Stimulated activated CD8-positive, alpha-beta memory T cell treated with anti-CD3 and anti-CD28 coated beads, Interleukin-2, amount 100 ng/mL, for 48 hours (primary cell): ENCODE measurements at places on chromosomes 6 and 20.

DNA sequence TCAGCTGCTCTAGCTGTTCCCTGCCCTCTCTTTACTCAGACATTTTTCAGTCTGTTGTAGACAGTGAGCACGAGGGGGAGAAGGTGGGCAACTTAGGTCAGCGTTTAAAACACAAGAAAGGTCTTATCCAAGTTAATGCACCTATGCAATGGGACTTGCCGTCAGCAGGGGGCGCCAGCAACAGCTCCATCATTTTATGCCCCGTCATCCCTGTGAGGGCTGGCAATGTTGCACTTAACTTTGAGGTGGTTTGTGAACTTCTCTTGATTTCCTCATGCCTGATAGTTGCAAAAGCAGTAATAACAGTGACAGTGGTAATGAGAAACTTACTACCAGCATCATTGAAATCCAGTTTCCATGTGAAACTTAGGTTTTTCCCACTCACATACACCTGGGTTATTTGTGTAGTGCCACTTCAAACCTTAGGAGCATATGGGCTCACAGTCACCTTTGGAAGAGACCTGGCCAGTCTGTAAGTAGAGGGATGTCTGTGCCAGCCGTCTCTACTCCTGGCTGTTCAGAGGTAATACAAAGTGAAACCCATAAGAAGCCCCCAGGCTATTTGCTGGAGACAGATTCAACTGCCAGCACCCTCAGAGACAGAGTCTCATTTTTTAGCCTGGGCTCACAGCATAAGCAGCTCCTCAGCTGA, 44.9 kb upstream of the ID1 start:
- peak; percentile 58 for DNase-seq

DNA sequence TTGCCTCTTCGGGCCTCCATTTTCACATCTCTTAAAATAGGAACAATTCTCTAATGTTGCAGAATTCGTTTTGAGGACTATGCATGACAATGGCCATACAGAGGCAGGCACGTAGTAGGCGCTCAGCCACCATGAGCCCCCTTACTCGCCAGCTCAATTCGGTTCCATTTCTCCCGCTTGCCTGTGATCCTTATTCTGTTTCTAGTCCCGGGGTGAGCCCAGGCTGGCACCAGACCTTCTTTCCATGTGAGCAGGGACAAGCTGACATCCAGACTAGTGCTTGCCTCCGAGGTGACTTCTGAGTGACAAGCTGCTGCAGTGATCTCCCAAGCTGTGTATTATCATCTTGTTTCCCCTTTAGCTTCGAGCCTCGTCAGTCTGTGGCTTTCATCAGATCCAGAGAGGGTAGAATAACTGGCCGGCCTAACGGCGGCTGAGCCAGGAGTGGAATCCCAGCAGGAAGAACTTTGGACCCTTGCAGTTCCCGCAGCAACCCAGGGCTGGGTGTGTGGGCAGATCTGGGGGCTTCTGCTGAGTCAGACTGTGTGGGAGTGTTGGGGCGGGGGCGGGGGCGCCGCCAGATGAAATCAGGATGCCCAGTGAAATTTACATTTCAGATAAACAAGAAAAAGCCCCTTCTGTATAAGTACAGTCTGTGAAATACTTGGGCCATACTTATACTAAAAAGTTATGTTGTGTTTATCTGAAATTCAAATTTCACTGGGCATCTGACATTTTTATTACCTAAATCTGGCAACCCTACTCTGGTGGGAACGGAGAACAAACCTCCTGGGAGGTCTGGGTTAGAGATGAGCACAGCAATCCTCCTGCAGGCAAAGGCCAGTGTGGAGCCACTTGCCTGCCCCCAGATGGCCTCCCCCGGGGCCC, 10.9 kb downstream of the BANF2 start:
- no peak for DNase-seq

DNA sequence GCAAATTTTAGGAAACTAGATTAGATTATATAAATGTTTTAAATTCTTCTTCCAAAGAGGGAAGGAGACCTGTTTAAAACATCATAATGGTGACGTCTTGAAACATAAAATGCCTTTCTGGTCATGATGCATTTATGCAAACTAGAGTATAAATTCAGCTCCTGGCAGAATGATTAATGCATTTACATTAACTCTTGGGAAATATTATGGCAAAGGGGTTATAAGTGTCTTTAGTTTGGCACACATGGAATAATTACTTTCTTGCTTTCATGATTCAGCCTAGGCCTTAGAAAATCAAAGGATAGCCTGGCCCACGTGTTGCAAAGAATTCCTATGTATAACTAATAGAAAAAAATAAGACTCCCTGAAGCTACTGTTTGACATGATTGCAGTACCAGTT, 639.2 kb downstream of the RFPL4B start:
- DNase-seq = no peak

- no peak for DNase-seq
These were observed 154.6 kb upstream of the SOX4 start for GRCh38 chr6:21438986-21439352.

GRCh38 chr20:57760698-57761412, 51.0 kb upstream of the PMEPA1 start:
- no peak for DNase-seq

DNA sequence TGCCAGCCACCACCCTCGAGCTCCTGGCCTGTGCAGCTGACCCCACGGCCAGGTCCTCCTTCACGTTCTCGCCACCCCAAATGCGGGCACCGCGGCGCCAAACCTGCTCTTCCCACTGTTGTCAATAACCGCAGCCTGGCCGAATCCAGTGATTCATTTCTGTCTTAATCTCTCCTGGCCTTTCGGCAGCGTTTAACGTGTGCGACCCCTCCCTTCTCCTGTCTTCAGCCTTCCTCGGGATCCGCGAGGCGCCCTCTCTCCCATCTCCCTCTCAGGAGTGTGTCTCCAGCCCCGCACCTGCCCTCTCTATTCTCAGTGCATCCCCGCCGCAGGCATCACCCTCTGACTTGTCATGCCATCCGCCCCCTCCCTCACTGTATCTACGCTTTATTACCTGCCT, 91.4 kb downstream of the THBS2 start:
- no peak for DNase-seq

GRCh38 chr6:19470333-19470732, 366.8 kb upstream of the ID4 start:
- no peak for DNase-seq

GRCh38 chr20:32485770-32486478, 99.2 kb downstream of the NOL4L start:
- no peak for DNase-seq

- DNase-seq = no peak
These were observed 56.6 kb downstream of the PCMT1 start for GRCh38 chr6:149806127-149806526.

DNA sequence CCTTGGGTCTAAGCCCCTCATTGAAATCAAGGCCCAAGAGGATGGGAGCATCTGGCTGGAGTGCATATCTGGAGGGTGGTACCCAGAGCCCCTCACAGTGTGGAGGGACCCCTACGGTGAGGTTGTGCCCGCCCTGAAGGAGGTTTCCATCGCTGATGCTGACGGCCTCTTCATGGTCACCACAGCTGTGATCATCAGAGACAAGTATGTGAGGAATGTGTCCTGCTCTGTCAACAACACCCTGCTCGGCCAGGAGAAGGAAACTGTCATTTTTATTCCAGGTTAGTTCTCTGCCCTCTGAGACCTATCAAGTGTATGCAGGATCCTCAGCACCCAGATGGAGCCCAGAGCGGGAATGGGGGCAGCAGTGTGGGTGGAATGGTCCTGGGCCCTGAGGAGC, 5.1 kb downstream of the BTN2A2 start:
- no peak for DNase-seq

GRCh38 chr6:120960761-120961160, 373.5 kb downstream of the TBC1D32 start:
- DNase-seq = no peak

- DNase-seq = peak; percentile 94
These were observed at the start of gene GINM1 for GRCh38 chr6:149565527-149566409. GINM1 (plus strand) TSS chr6:149566375; CDS start chr6:149566415, 40 bp downstream.

DNA sequence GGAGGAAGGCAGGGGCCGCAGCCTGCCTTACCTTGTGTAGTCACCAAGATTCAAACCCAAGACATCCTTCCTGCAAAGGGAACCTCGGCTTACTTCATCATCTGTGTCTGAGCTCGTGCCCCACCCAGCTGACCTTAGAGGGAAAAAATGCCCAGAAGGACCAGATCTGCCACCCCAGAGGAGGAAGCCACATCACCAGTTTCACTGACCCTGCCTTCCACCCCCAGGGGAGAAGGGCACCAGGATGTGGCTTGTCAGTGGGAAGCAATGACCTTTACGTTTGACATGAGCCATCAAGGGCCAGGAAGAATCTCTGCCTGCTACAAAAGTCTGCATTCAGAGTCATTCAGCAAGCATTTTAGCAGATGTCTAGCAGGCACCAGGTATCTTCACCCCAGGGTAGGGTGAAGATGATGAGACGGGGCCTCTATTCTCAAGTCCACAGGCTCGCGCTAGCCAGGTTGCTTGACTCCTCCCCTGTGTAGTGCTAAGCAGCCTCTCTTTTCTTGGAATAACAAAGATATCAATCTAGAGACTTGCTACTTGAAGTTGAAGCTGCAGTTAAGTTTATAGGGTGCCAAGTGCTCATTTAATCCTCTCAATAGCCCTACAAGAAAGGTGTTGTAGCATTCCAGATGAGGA, 28.1 kb downstream of the HM13 start:
- peak; percentile 25 for DNase-seq

- no peak for DNase-seq
These were observed 98.9 kb downstream of the IRF4 start for GRCh38 chr6:490251-491037.

GRCh38 chr20:58308290-58308679, 1.2 kb upstream of the RAB22A start:
- DNase-seq = no peak

GRCh38 chr6:74969591-74970267, 236.1 kb downstream of the COL12A1 start:
- no peak for DNase-seq

DNA sequence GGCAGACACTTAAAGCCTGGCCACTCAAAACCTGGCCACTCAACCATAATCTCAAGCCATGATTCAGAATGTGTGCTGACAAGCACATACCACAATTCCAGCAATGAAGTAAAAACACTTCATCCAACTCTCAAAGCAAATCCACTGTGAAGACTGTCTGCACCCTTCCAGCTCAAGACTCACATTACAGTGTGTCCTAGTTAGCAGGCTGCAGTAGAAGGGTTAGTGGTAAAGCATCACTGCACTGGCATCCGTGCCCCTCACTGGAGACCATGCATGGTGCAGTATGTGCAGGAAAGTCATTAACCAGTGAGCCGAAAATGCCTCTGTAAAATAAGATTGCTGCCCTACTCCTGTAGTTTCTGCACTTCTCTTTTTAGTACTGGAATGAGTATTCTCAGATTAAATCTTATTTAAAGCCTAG, 43.4 kb downstream of the SLC23A2 start:
- DNase-seq = no peak

DNA sequence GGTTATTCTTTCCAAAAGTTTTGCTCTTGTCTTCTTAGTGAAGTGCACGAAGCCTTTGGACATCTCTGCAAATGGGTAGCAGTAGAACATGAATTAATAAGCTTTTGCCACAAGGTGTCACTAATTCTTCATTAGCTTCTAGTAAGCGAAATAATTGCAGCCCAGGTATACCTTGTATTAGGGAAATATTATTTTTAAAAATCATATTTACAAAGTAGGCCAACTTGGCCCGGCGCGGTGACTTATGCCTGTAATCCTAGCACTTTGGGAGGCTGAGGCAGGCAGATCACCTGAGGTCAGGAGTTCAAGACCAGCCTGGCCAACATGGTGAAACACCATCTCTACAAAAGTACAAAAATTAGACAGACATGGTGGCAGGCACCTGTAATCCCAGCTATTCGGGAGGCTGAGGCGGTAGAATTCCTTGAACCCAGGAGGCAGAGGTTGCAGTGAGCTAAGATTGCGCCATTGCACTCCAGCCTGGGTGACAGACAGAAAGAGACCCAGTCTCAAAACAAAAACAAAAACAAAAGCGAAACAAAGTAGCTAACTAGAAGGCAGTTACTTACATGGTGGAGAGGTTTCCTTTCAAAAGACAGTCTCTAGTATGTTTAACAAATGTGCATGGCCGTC, 8.8 kb upstream of the RSPH3 start:
- no peak for DNase-seq

GRCh38 chr6:82283771-82284410, 36.3 kb upstream of the IBTK start:
- DNase-seq = no peak

GRCh38 chr20:6558341-6558740, 209.1 kb upstream of the BMP2 start:
- DNase-seq = no peak

DNA sequence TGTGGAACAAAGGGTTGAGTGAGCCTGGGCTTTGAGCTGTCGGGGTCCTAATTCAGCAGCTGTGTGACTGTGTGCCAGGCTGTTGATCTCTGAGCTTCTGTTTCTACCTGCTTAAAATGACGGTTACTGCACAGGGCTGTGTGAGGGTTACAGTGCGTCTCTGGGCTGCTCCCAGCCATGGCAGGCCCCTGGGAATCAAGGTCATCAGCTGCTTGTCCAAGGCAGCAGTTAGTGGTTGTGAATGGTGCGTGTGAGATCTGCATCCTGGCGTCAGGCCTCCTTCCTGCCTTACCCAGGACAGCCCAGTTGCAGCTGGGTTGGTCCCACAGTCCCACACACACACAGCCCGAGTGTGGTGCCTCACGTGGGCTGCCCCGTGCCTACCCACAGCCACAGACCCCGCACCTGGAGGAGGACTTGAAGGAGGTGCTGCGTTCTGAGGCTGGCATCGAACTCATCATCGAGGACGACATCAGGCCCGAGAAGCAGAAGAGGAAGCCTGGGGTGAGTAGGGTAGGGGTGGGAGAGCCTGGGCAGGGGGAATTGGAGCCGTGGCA, 15.6 kb downstream of the GTSF1L start:
- DNase-seq = no peak

- no peak for DNase-seq
These were observed 858.8 kb upstream of the EPHA7 start for GRCh38 chr6:94278146-94278545.

- DNase-seq = no peak
These were observed 28.4 kb upstream of the SLC35A1 start for GRCh38 chr6:87444362-87444761.

GRCh38 chr20:39112178-39112743, 150.1 kb downstream of the DHX35 start:
- no peak for DNase-seq

DNA sequence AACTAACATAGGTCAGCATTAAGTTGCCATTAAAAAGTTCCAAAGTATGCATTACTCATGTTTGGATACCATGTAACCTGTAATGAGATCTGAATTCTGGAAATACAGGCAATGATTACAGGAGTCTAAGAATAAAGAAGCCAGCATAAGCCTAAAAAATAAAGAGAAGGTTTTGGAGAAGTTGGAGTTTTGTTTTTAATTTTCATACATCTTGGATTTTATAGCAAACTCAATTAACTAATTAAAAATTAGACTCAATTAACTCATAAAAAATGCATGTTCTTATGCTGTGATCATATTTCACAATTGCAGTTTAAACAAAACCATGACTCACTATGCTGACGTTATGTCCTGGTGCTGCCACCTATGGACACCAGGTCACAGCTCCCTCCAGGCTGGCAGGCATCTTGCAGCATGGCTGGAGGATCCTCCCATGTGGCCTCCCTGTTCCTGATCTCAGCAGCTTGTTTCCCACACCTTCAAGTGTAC, 648.8 kb upstream of the AGPAT4 start:
- no peak for DNase-seq

- no peak for DNase-seq
These were observed 93.4 kb upstream of the PTPRT start for GRCh38 chr20:43283126-43283525.

- no peak for DNase-seq
These were observed 99.8 kb upstream of the PLEKHG1 start for GRCh38 chr6:150499882-150500312.
